ENCODE measurements at places on chromosomes 7 and 10.

DNA sequence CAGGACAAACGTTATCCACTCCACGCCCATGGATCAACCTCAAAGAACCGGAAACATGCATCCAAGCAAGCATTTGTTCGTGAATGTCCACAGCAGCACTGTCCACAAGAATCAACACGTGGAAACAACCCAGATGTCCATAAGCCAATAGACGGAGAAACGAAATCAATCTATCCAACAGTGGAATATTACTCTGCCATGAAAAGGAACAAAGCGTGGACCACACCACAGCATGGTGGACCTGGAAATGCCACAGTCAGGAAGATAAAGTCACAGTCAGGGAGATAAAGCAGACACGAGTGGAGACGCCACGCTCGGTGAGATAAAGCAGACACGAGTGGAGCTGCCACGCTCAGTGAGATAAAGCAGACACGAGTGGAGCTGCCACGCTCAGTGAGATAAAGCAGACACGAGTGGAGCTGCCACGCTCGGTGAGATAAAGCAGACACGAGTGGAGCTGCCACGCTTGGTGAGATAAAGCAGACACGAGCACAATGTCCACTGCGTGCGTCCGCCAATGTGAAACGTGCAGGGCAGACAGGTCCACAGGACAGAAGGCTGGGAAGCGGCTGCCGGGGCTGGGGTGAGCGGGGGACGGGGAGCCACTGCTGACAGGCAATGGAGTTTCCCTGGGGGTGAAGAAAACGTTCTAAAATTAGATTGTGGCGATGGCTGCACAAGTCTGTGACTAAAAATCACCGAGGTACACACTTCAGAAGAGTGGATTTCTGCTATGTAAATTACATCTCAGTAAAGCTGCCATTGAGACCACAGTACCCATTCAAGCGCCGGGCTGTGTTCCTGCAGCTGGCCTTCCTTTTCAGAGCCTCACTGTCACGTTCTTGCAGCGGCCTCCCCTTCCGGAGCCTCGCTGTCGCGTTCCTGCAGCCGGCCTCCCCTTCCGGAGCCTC lies 10.6 kb downstream of the GPER1 start:
- DNase-seq = no peak

DNA sequence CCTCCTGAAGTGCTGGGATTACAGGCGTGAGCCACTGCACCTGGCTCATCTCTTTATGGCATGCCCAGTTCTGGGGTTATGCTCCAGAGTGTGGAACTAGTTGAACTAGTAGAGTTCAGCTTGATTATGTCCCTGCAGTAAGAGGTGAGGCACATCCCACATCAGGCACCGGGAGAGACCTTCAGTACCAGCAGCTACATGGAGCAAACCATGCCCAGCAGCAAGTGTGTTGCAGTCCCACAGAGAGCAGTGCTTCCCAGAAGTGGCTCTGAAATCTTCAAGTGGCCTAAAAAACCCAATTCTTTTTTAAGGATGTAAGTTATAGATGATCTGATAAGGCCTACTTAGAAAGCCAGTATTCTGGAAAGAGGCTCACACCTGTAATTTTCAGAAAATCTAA lies 331.9 kb upstream of the PRKCQ start:
- DNase-seq = no peak

DNA sequence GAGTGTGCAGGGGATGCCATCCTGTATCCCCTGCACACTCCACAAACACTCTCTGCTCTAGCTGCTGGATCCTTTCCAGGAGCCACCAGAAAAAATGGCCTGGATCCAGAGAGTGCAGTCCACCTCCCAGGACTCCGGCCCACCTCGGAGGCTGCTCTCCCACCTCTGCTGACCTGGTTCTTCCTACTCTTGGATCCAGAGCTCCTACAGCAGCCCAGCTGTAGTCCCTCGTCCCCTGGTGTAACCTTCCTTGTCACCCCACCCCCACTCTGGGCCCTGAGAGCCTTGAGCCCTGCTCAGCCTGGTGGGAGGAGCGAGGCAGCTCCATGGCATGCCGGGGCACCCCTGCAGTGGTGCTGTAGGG lies 54.4 kb downstream of the GOLGA7B start:
- no peak for DNase-seq

DNA sequence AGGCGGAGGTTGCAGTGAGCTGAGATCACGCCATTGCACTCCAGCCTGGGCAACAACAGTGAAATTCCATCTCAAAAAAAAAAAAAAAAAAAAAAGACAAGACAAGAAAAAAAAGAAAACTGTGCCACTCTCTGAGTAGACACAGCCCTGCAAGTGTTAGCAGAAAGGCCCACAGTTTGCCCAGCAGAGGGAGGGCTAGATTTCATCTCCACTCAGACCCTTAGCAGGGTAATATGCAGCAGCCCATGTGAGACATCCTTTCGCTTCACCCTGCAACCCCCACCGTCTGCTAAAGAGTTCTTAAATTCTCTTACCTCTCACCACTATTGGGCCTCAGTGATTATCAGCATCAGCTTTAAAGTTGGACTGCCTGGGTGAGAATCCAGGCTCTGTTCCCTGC lies 38.2 kb downstream of the CTNNA3 start:
- DNase-seq = peak; percentile 9

DNA sequence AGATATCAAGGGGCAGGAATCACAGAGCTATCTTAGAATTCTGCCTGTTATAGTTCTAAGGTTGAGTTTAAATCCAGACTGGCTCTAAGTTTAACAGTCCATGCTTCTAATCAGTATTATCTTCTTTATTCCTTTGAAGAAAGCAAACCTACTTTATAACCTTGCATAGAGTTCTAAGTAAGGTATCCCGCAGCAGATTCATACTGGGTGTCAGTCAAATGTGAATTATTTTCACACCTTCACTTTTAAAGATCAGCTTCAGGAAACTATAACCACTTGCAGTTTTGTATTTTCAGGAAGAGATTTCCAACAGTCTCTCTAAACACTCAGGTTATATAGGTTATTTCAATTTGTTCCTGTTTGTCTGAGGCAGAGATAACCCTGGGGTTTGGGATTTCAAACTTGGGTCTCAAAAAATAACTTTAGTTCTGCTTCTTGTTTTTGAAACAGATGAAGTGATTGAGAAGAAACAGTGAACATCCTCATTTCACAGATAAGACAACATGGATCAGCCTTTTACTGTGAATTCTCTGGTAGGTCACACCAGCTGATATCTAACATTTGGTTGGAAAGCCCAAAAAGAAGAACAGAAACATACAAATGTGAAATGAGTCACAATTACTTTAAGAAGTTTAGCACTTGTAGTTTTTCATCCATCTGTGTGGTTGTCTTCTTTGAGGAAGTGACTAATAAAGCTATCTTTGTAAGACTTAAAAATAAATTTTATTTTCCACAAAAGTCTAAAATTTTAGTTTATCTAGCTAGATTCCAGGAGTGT lies 21.4 kb downstream of the STAMBPL1 start:
- DNase-seq = no peak

DNA sequence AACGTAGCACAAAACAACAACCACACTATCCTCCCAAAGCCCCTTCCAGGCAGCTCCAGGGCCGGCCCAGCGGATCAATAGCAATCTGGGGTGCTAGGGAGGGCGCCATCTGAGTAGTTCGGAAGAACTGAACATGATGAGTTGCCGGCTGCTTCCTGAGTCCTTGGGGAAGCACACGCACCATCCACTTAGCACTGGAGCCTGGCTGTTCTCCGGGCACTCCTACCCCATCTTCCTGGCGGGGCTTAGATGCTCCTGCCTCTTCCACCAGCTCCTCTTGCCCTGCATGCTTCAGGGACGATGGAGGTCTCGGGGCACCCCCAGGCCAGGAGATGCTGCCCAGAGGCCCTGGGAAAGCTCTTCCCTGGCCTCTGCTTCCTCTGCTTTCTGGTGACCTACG lies at the start of gene KCNK18:
KCNK18 (plus strand) TSS at position 301 of the 400 bp plus-strand sequence; CDS start at position 301, 0 bp downstream.
- no peak for DNase-seq

DNA sequence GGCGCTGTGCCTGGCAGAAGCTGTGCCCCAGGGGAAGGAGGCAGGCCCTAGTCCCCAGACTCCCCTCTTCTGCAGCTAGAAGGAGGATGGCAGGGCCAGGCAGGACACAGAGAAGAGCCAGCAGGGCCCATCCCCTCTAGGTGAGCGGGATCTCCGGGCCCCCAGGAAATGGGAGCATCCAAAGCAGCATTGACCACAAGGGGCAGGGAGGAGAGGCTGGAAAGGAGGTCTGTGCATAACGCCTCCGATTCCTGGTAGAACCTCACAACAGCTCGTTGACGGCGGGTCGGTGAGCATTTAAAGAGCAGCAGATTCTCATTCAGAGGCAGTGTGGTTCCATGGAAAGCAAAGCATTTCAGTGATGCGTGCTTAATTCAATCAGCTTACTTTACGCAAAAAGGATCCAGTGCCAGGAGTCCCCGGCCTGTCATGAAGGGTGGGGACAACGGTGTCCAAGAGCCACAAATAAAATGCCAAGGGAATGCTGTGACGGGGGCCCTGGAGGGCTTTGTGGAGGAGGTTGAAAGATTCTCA lies 41.0 kb downstream of the CLRN3 start:
- no peak for DNase-seq

GRCh38 chr7:125195156-125195555 lies 265.5 kb upstream of the POT1 start:
- DNase-seq = no peak

- no peak for DNase-seq
Measured at GRCh38 chr10:49310901-49311554, 12.1 kb downstream of the C10orf71 start.

DNA sequence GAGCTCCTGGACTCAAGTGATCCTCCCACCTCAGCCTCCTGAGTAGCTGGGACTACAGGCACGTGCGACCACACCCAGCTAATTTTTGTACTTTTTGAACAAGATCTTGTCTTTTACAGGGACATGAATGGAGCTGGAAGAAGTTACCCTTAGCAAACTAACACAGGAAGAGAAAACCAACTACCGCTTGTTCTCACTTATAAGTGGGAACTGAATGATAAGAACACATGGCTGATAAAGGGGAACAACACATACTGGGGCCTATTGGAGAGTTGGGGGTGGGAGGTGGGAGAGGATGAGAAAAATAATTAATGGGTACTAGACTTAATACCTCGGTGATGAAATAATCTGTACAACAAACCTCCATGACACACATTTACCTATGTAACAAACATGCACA lies 70.9 kb upstream of the INHBA start:
- DNase-seq = no peak
